ENCODE measurements at places on chromosomes 16 and 17. TPM values are rescaled to one million over a fixed set of nuclear protein-coding genes. Genes with fewer than 3 reads are reported as not detected.

GRCh38 chr17:61140081-61140786, 259.4 kb upstream of the TBX2 start:
- DNase-seq, result no peak

DNA sequence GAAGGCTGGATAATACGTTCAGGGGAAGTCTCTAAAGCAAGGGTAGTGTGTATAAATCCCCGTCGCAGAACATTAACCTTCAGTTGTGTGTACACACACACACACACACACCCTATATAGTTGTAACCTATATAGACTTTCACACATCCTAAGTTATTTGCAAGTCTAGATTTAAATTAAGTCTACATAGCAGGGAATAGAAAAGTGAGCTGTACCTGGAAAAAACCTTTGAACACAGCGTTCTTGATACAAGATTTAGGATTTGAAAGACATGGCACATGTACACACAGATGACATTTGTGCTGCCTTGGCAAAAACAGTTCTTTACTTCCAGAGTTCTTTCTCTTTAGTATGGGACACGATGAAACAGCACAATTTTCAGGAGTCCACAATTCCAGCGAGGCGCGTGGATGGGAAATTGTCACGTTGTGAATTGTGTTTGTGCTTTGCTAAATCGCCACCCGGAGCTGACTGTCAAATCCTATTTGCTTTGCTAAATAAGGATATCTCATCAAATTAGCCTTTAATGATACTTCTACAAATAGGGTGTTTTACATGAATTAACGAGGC, 233.9 kb downstream of the MRTFB start:
- DNase-seq, result no peak

- DNase-seq, result no peak
These were observed 8.5 kb upstream of the LPO start for GRCh38 chr17:58229881-58230280.

GRCh38 chr16:56354016-56354415, 71.3 kb downstream of the AMFR start:
- peak; percentile 6 for DNase-seq

DNA sequence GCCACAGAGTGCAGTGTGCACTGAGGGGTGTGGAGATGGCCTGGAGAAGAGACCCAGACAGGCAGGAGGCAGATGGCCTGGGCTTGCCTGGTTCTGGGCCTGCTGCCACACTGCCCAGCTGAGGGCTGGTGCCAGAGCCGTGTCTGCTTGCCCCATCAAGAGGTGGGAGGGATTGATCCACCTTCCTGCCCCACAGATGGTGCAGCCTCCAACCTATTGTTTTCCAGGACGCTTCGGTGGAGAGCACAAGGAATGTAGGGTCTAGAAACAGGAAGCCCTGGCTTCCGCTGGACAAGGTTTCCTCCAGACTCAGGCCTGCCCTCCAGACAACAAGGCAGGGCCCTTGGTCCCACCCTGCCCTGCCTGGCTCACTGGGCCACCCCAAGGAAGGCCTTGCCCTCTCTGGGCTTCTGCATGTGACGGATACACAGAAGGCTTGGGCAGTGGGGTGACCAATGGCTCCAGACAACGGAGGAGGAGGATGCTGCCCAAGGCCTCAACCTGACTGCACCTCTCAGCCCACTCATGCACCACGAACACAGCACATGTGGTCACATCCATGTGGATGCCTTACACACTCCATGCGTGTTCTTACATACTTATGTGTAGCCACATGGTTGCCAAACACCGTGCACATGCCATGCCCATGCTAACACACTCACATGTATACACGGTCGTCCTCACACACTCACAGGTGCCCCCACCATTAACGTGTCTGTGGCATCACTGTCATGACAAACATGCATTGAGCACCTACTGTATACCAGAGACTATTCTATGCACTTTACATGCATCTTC, 6.5 kb upstream of the CDH5 start:
- peak; percentile 54 for DNase-seq

DNA sequence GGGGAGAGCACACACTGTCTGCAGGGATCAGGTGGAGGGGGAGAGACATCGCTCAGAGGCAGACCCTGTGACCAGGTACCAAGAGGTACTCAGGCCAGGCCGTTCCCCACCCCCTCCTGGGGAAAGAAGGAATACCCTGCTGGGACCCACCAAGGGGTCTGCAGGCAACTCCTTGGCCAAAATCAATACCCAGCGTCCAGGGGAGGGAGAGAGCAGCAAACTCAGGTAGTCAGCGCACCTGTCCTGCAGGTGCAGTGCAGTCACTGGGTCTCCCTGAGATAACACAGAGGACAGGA, 57.5 kb upstream of the DOC2B start:
- no peak for DNase-seq

GRCh38 chr16:11051879-11052808, 107.8 kb downstream of the CLEC16A start:
- DNase-seq, result no peak

DNA sequence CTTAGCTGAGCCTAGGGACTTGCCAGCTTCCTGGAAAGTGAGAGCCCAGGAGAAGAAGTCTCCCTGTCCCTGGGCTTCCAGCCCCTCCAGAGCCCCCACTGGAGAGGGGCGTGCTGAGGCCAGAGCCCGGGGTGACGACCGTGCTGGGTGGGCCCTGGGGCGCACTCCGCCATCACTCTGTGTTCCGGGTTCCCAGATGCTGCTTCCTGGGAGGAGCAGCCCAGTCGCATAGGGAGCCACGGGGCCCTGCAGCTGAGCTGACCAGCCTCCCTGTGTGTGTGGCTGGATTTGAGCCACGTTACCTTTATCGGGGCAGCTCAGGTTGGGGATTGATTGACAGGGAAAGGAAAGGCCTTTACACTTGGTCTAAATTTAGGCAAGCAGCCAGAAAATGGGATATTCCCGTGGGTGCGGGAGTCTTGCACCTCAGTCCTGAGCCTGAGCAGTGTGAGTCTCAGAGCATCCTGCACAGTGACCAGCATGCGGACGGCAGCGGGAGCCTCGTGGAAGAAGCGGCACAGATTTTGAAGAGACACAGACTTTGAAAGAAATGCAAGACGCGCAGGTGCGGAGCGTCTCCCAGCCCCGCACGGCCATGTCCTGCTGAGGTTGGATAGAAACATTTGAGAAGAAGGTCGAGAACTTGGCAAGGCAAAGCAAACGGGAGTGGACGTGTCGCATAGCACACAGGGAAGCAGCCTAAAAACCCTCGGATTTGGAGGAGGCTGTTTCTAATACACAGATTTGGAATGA, 51.3 kb upstream of the ZNF750 start:
- DNase-seq, result no peak

- DNase-seq, result peak; percentile 96
These were observed at the start of gene GABARAP for GRCh38 chr17:7241783-7242716. TSS of gene GABARAP (minus strand) at chr17:7242449. CDS start at chr17:7242330, 119 bp downstream.

DNA sequence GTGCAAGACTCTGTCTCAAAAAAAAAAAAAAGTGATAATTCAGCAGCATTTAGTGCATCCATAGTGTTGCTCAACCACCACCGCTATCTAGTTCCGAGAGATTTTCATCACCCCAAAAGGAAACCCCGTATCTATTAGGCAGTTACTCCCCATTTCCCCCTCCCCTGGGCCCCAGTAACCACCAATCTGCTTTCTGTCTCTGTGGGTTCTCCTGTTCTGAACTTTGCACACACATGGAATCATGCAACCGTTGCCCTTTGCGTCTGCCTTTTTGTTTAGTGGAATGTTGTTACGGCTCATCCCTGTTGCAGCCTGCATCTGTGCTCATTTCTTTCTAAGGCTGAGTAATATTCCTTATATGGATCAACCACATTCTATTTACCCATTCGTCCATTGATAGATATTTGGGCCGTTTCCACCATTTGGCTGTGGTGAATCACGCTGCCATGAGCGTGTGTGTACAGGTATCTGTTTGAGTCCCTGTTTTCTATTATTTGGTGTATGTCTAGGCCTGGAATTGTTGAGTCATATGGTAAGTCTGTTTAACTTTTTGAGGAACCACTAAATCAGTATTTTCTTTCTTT, 8.7 kb upstream of the SYNGR2 start:
- DNase-seq, result no peak

GRCh38 chr16:68234188-68235107, 1.5 kb downstream of the ESRP2 start:
- peak; percentile 18 for DNase-seq

- no peak for DNase-seq
These were observed 482 bp upstream of the SLC16A3 start for GRCh38 chr17:82228278-82228841.

GRCh38 chr16:3904875-3905274, 24.4 kb upstream of the CREBBP start:
- DNase-seq, result no peak

- no peak for DNase-seq
These were observed 52.6 kb downstream of the PLCG2 start for GRCh38 chr16:81831722-81832126.

FBXO47 gene
- not detected for total RNA-seq

UBALD2 gene
- total RNA-seq, result 14.4 TPM

SMARCE1 gene
- total RNA-seq, result 146 TPM

CACNG4 gene
- 3.9 TPM for total RNA-seq

Data from uterus (tissue), 4 donors.